ENCODE measurements at places on chromosomes 16 and 17.

- DNase-seq, result no peak
These were observed 18.7 kb downstream of the CRISPLD2 start for GRCh38 chr16:84838383-84838948.

- DNase-seq, result no peak
These were observed 1.6 kb downstream of the ZNF598 start for GRCh38 chr16:2008009-2008526.

- no peak for DNase-seq
These were observed 5.9 kb downstream of the KDM6B start for GRCh38 chr17:7839876-7840261.

GRCh38 chr16:9053006-9053601, 38.3 kb upstream of the HAPSTR1 start:
- DNase-seq, result peak; percentile 76

DNA sequence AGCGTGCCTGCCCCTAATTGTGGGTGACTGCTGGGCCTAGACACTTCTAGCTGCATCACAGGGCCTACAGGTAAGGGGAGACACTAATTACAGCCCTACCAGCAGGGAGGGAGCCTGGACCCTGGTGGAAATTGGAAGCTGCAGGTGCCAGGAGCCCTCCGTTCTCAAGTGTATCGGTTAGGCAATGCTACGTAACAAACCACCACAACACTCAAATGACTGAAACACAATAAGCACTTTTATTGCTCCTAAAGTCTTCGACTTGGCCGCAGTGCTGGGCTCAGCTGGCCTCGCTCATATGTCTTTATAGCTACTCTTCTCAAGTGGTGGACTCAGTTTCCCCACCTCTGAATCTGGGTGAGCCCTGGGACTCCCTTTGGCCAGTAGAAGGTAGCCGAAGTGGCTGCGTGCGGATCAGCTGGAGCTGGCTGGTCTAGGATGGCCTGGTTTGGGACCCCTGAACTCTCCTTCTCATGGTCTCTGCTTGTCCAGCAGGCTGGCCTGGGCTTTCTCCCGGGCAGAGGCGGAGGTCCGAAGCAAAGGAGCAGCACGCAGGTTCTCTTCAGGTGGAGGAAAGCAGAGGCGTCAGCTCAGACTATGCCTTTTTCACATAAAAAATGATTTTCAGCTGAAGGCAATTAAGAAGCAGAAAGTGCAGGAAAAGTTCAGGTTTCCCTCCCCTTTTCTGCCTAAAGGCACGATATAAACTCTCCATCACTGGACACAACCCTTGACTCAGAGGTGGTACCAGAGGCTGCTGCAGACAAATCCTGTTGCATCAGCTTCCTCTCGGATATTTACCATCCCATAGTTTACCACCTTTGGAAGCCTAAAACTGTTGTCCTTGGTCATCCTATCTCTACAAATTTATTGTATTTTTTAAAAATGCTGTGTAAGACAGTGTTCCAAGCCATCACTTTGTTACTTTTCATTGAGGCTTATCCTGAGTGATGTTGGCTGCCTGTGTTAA, 8.7 kb upstream of the TMEM170A start:
- no peak for DNase-seq

DNA sequence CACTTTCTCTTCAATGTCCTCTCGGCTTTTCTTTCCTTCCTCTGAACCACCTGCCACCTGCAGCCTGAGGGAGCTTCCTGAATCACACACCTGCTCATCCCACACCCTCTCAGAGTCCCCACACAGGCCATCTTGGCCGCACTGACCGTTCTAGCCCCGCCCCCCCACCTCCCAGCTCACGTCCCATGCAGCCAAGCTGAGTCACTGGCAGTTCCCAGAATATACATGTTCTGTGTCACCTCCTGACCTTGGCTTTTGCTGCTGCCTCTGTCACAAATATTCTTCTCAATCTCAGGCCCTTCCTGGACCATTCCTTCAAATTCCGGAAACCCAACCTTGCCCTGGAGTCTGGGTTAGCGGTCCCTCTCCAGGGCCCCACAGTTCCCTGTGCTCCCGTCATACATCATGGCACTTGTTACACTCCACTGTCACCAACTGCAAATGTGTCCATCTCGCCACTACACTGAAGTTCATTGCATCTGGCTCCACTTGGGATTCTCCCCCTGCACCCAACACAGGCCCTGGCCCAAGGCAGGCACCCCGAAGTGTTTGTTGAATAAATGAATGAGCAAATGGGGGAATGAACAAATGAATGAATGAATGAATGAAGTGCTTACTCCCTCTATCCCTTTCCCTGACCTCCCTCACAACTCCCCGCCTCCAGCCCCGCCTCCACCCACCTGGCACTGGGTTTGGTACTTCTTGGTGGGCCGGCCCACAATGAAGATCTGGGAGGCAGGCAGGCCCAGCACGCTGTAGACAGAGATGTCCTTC, 12.8 kb downstream of the PIMREG start:
- no peak for DNase-seq
